NCI-H1694 (cell line): ENCODE measurements at places on chromosomes 2 and 18.

DNA sequence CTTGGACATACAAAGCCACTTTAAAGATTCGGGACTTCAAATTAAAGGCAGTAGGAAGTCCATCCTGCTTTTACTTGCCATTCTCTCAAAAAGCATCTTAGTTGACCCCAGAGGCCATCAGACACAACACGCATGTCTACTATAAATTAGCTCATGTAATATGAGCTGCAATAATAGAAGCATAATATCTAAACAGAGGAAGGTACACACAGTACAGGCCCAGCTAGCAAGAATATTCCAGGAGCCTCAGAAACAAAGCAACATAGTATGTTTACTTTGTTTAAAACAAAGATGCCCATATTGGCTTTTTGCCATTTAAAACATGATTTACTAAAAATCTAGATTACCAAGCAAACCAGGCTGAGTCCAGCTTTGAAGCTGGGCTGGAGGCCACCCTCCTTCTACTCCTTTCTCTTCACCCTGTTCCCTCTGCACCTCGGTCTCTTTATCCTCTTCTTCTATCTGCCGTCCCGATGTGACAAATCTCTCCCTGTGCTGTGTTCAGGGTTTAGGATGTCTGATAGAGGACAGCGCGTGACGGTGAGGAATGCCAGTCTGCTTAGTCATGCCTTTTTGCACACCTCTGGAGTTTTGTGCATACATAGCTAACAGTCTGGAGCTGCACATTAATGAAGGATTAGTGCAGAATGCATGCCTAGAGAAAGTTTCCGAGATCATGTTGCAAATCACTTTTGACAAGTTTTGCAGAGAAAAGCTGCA, 28.2 kb downstream of the DTNA start:
- DNase-seq: no peak

- DNase-seq: no peak
Observed at GRCh38 chr2:38830526-38831159, 45.1 kb downstream of the DHX57 start.

- DNase-seq: no peak
Observed at GRCh38 chr18:685438-685837, 27.0 kb downstream of the ENOSF1 start.

GRCh38 chr2:17621781-17622180, 81.3 kb downstream of the VSNL1 start:
- no peak for DNase-seq

DNA sequence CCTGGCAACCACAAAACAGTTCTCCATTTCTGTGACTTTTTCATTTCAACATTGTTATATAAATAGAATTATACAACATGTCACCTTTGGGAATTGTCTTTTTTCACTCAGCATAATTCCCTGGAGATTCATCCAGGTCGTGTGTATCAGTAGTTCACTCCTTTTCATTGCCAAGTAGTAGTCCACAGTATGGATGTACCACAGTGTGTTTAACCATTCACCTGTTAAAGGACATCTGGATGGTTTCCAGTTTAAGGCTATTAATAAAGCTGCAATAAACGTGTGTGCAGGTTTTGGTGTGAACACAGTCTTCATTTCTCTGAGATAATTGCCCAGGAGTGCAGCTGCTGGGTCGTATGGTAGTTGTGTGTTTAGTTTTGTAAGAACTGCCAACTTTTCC, 35.7 kb downstream of the COPS7B start:
- DNase-seq: no peak

DNA sequence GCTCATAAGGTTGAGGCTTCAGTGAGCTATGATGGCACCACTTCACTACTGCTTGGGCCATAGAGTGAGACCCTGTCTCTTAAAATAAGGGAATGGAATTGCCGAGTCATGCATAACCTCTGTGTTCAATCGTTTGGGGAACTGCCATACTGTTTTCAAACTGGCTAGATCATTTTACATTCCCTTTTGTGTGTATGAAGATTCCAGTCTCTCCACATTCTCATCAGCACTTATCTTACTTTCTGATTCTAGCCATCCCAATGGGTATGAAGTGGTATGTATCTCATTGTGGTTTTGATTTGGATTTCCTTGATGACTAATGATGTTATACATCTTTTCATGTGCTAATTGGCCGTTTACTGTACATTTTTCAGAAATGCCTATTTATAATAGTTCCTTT, 23.7 kb downstream of the MARCHF7 start:
- DNase-seq: no peak

DNA sequence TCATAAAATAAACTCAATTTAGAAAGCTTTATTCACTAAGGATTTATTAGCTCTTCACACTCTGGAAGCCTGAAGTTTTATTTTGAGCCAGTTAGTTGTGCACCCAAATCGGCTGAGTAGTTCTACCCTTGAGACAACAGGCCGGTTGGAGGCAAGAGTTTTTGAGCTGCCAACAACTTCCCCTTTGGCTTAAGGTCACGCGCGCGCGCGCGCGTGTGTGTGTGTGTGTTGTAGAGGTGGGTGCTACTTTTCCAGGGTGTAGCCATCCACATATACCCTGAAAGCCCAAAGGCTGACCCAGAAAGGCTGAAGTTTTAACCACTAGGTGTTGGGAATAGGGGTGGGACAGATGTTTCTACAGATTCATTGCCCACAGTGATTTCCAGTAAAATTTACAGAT, 150.2 kb upstream of the LHCGR start:
- DNase-seq: no peak

DNA sequence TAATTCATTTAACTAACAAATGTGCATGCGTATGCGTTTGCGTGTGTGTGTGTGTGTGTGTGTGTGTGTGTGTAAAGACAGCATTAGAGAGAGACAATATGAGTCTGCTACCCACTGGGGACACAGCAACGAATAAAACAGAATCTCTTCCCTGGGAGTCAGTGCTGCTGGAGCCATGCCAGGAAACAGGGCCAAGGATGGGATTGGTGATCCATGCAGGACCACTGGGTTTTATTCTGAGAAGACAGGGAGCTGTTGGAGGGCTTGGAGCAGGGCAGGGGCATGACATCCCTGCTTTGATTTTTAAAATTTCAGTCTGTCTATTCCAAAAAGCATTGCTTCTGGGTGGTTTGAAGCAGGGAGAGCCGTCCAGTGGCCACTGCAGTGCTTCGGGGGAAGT, 62.9 kb downstream of the PDCL3 start:
- no peak for DNase-seq

GRCh38 chr2:1793001-1793867, 48.9 kb upstream of the PXDN start:
- DNase-seq: no peak

GRCh38 chr2:120600335-120600734, 135.3 kb upstream of the GLI2 start:
- DNase-seq: no peak

DNA sequence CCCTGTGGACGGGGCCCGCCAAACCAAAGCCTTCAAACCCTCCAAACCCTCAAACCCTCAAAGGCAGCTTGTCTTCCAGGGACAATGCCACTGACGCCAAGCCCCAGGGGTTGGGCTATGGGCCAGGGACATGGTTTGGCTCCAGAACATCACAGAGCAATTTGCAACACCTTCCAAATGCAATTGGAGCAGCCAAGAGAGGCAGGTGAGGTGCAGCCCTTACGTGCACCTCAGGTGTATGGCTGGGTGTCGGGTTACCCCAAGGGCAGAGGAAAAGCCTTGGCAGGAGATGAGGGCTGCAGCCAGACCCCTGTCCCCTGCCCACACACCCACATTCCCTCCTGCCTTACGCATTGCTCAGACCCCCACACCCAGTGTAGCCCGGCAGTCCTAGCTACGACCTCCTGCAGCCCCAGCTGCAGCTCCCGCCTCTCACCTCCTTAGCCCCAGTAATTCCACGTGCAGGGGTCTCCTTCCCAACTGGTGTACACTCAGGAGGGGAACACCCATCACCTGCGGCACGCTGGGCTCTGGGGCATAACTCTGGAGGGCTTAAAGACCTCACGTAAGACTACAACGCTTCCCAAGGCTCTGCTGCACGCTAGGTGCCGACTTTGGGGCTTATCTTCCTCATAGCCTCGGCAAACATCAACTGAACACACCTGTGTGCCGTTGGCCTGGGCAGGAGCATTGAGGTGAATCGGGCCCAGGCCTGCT, 88.7 kb downstream of the TFCP2L1 start:
- no peak for DNase-seq

DNA sequence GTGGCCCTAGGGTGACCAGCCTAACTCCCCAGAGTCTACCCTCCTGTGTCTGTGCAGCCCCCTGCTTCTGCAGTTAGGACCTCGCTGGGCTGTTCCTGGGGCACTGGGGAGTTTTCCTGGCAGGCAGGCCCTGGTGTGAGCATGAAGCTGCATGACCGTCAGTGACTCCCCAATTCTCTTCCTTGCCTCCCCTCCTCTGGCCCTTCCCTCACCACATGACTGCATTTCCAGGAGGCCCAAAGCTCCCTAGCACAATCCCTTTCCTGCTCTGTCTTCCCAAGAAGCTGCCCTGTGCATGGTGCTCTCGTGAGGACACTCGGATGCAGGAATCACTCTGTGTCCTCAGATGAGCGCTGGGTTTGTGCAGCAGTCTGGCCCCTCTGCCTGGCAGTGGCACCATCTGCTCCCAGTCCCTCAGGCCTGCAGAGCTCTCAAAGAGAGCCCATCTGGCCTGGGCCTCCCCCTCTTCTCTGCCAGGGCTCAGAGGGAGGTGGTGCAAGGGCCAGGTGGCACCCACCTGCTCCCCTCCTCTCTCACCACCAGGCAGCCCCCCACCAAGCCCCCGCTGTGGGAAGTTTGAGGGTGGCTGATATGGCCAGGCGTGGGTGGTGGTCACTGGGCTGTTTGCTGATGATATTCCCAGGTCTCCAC, 125.6 kb upstream of the HS6ST1 start:
- peak; percentile 83 for DNase-seq
